ENCODE measurements at places on chromosomes 1 and 21.

DNA sequence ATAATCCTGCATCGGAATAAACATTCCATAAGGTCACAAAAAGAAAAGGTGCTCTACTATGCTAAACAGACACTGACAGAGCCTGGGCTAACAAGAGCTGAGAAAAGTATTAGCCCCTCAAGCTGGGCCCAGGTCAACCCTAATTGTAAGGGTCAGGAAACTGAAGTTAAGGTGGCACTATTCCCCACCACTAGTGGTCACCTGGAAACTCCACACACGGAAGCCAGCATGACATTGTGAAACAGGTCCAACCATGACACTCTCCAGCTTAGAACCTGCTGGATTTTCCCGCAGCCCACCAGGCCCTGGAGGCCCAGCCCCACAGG is 1.2 kb downstream of the PTTG1IP start:
- no peak for DNase-seq

- DNase-seq = no peak
Measured at GRCh38 chr21:39612233-39613040, at the start of gene B3GALT5. Gene B3GALT5, plus strand, starts transcription at chr21:39612940. Its CDS starts 47,620 bp downstream, at chr21:39660560.

- DNase-seq = no peak
Measured at GRCh38 chr1:225410036-225410435, 17.8 kb downstream of the LBR start.

DNA sequence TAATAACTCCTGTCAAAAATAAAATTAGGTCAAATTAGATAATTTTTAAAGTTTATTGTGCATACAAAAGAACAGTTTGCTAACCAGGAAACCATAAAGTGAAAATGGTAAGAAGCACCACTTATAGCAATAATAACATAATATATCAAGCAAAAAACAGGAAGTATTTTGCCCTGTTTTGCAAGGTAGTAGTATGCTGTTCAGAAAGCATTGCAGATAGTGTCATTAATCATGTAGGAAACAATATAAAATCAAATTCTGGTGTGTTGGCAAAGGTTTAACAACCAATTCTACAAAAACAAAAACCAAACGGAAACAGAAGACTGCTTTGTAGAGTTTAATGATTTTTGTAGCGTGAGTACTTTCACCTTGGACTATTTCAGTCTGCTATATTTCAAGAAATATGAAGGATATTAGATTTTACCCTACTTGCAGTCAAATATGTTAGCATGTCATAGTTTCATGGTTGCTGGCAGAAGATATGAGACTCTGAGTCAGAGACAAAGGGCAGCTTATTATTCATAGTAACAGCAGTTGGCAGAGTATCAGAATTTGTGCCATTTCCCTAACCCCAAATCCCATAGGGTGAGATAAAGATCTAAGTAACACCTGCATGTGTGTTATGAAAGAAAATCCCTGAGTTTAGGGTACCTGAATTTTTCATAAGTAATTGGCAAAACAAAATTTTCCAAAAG is 729.0 kb upstream of the BRINP3 start:
- no peak for DNase-seq
